ENCODE measurements at places on chromosomes 12 and 14.
A peak's percentile ranks its signal among the peaks of the same experiment; 100 is the strongest.

DNA sequence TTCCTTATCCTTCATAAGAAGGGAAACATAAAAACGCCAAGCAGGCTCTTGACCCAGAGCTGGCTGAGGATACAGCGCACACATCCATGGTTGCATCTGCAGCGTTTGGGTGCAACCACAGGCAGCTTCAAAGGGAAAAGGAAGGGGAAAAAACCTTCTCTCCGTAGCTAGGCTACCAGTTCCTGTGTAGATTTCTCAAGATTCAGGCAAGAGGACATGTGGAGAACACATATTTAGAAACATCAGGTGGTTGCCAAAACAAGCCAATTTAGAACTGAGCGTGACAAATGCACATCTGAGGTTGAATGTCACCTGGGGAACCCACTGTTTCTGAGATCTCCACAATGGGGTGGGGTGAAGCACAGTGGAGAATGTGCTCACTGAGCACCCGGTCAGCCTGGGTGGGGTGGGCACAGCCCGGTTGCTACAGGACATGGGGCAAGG lies 78.3 kb upstream of the BDKRB2 start:
- DNase-seq: no peak

GRCh38 chr12:62305778-62306177 lies 45.6 kb downstream of the USP15 start:
- no peak for DNase-seq

- peak; percentile 89 for DNase-seq
Observed at GRCh38 chr14:104639885-104640548, 35.4 kb upstream of the TMEM179 start.

DNA sequence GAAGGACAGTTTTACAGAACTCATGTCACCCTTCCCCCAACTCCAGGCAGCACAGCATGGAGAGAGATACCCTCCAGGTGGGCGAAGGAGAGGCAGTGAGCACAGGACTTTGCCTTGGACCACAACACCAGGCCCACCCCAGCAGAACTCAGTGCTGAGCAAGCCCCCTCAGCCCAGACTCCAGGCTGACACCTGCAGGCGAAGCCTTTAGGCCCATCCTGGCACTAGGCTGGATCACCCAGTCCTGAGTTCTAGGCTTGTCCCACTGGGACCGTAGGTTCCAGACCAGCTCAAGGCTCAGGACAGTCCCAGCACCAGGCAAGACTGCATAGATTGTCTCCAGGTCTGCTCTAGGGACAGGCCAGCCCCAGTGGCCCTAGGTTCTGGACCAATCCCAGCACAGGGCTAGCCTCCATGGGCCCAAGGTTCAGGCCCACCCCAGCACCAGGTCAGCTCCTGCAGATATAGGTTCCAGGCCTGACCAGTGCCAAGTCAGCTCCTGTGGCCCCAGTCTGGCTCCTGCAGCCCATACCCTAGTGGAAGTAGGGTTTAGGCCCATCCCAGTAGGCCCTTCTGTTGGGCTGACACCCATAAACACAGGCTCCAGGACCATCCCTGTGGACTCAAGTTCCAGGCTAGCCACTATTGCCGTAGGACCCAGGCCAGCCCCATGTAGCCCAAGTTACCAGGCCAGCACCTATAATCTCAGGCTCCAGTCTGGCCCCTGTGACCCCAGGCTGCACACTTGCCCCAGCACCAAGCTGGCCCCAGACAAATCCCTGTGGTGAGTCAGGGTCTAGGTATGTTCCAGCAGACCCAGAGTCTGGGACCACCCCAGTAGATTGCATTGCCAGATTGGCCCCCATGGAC lies 9.4 kb downstream of the WASHC3 start:
- DNase-seq: peak; percentile 18

- no peak for DNase-seq
Observed at GRCh38 chr14:59195912-59196311, 7.4 kb downstream of the DAAM1 start.

DNA sequence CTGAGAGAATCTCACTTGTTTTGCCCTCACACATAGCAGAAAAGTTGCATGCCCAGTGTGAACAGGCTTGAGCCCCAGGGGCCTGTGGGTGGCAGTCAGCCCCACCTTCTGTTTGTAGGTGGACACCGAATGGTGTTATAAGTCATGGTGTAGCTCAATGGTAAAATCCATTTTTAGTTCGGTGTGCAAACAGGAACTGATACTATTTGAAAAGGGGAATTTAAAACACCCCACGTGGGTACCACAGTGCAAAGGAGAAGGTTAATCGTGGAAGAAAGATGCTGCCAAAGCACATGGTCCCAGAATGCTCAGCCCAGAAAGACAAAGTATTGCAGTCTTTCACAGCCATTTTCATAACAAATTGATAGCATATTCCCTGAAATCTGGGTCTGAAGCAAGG lies 71.8 kb upstream of the GZMB start:
- DNase-seq: no peak

DNA sequence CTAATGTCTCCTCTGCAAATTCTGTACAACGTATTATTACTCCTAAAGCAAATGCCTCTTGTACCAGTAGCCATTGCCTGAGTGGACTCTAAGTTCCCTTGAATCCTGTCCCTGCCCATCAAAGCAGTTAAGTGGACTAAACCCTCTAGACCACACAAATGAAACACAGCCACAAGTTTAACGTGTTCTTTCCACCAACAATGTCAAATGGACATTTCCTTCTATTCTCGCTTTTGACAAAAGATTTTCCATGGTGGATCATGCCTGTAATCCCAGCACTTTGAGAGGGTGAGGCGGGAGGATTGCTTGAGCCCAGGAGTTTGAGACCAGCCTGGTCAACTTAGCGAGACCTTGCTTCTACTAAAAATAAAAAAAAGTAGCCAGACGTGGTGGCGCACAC lies 15.9 kb downstream of the CCDC88C start:
- DNase-seq: no peak

DNA sequence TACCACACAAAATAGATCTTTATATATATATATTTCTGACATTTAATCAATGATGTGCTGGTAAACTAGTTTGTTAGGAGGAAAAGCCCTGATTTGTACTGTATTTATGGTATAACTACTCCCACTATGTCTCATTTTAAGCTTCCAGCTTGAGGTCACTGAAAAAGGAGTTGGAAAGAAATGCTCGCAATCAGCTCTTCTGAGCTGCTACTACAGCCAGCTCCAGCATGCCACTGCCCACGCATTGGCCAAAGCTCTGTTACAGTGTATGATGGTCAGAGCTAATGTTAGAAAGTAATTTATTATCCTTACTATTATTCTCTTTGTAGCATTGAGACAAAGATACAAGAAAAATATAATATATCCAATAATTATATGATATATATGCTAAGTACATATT lies 55.0 kb upstream of the PCED1B start:
- DNase-seq: no peak

GRCh38 chr14:68162887-68163286 lies 343.3 kb downstream of the RAD51B start:
- DNase-seq: no peak

DNA sequence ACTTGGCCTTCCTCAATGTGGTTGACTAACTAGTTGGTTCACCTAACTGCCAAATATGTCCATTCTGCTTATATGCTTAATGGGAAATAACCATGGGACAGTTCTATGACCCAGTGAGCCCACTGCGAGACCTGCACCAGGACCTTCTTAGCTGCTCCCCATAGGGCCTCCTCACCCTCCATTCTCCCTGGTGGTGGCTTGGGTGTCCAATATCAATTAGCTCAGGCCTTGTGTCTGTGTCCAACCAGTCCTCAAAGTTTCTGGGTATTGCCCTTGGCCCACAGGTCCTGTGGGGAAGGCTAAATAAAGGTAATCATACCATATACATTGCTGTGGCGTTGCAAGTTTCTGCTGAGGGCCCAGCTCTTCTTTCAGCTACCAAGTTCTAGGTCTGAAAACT lies 228.2 kb downstream of the PCNX1 start:
- no peak for DNase-seq

- DNase-seq: no peak
Observed at GRCh38 chr12:104695453-104696148, 238.9 kb downstream of the CHST11 start.

DNA sequence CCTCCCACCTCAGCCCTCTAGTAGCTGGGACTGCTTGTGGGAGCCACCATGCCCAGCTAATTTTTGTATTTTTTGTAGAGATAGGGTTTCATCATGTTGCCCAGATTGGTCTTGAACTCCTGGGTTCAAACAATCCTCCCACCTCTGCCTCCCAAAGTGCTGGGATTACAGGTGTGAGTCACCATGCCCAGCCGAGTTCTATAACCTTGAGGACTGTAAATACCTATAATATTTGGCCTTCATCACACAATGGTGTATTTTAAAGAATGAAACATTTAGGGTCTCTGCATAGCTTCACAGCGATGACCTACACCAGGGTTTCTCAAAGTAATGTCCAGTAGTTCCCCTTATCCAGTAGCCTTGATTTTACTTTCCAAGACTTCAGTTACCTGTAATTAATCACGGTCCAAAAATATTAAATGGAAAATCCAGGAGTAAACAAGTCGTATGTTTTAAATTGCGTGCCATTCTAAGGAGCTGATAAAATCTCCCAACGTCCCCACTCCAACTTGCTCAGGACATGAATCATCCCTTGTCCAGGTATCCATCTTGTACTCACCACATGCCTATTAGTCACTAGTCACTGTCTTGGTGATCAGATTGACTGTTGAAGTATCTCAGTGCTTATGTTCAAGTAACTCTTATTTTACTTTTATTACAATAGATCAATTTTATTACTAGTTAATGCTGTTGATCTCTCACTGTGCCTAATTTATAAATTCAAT lies 368.2 kb downstream of the BTG1 start:
- DNase-seq: no peak

GRCh38 chr14:92719421-92719820 lies 29.0 kb downstream of the LGMN start:
- DNase-seq: no peak

DNA sequence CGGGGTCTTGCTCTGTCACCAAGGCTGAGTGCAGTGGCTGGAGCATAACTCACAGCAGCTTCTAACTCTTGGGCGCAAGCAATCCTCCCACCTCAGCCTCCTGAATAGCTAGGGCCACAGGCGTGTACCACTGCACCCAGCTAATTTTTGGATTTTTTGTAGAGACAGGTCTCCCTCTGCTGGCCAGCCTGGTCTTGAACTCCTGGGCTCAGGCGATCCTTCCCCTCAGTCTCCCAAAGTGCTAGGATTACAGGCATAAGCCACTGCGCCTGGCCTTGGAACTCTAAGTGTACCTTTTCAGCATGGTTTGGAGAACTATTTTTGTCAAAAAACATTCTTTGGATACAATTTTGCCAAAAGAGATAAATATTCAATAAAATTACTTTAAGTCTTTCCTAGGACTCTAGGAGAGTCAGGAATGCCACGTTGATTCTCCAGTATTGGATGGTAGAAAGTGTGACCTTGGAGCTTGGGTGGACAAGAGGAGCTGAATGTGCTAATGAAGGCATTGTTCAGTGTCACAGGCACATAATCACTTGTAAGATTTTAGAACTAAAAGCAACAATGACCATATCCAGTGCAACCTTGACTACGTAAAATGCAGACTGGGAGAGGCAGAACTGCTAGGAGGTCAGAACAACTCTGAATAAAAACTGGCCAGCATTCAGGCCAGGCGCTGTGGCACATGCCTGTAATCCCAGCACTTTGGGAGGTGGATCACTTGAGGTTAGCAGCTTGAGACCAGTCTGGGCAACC lies 2.8 kb downstream of the SRSF9 start:
- peak; percentile 80 for DNase-seq

DNA sequence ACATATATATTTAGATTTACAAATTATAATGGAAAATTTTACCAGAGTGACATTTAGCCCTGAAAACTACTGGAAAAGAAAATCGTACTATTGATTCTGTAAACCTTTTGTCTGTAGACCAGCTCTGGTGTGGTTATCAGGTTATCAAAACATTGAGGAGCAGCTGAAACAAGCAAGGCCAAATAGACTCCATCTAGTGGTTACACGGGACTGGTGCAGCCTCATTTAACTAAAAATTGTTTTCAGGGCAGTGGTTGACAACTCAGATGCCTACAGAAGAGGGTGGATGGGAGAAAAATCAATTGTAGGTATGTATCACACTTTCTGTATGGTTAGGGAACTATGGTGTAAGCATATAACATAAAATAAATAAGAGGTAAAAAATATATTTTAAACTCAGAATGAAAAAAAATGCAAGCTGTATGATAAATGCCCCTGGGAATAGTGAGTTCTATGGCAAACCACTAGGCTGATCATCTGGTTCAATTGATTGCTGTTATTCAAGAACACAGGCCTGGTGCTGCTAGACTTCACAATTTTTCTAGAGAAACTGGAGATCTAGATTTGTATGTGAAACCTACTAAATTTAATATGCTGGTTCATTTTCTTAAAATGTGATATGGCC lies 51.2 kb downstream of the ACSS3 start:
- peak; percentile 53 for DNase-seq

GRCh38 chr12:112183141-112184021 lies 58.0 kb downstream of the TRAFD1 start:
- peak; percentile 25 for DNase-seq

DNA sequence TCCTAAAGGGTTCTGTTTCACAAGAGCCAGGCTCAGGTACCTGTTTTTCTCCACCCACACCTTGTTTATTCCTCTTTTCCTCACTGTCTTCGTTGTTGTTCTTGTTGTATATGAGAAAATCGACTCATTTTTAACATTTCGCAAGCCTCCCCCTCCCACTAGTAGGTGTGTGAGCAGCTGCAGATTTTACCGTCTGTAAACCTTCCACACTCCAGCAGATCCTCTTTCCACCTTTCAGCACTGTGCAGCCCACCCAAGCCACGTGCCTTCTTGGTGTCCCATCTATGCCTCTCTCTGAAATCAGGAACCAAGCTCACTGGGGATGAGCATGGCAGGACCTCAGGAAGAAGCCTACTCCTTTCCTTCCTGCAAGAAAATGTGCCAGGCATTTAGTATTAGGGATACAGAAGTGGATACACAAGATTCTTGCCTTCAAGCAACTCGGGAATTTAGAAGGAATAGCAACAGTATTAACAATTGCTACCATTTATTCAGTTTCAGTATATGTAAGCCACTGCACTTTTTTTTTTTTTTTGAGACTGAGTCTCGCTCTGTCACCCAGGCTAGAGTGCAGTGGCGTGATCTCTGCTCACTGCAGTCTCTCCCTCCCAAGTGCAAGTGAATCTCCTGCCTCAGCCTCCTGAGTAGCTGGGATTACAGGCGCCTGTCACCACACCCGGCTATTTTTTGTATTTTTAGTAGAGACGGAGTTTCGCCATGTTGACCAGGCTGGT lies 113.6 kb downstream of the CHST11 start:
- no peak for DNase-seq

- peak; percentile 82 for DNase-seq
Observed at GRCh38 chr12:121513464-121514183, 67.2 kb downstream of the KDM2B start.

DNA sequence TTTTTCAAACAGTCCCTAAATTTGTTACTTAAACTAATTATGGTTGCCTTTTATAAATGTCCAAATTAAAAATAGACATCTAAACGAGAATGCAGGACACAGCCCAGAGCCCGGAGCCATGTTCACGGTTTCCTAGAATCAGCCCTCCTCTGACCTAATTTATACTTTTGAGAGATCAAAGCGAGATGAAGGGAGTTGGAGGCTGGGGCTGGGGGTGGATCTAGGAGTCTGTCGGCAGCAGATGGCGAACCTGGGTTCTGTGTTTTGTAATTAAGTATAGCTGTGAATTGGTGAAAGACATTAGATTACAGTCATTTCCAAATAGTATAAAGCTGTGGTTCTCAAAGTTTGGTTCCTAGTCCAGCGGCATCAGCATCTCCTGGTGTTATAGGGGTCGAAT lies 210.1 kb downstream of the SLC41A2 start:
- no peak for DNase-seq

- DNase-seq: no peak
Observed at GRCh38 chr14:76456891-76457586, 81.1 kb downstream of the ESRRB start.

- peak; percentile 63 for DNase-seq
Observed at GRCh38 chr12:8594072-8594471, 18.6 kb downstream of the AICDA start.

Data from ELF-1 (cell line).